Right lung (tissue), 10 donors: ENCODE measurements at places on chromosomes 5 and 9.

DNA sequence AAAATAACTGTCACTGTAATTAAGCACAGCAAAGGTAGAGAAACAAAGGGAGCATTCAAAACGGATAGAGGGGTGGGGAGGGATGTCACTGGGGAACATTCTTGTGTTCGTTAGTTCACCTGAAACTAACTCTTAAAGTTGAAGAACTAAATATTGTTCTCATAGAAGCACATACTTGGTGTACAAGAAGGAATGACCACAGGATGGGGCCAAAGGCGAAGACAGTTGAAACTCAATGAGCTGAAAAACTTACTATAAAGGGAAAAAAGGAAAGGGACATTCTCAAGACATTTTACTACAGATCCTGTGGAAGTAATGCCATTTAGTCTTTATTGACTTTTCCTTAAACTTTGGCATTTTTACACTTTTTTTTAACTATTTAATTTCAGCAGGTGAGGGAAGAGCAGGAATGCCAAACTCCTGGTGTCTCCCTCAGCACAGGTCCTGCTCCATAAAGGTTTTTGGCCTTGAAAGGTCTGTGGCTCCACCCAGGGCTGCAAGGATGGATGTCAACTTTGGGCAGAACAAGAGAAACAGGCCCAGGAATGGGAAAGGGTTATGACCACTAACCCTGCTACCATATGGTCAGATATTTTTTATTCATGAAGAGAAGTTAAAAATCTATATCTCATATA lies 197.6 kb upstream of the RASA1 start:
- DNase-seq, result peak; percentile 4

DNA sequence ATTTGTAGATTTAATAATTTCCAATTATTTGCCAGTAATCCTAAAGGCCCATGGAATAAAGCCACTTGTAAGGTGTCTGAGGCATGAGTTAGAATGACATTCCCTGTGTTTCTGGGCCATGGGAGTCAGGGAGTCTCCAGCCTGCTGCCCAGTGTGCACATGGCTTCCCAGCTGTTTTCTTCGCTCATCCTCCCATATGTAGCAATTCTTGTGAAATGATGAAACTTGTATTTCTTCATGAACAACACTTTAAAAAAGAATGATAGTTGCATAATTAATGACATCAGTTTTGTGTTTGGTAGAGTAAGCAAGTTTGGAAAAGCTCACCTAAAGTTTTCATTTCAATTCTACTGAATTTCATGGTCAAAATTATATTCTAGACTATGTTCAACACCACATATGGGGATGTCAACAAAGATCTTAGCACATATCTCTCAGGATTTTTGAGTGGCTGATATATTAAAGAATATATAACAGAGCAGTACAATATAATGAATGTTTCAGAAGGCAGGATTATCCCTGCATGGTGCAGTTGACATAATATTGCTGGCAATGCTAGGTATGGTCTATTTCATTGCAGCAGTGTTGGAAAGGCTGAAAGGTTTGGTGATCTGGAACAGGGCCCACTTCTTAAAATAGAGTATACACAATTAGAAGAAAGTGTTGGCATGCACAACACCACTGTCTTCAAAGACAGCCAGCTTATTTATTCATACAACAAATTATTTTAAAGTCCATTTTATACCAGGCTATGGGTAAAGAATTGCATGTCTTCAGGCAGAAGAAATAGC lies 44.7 kb downstream of the GRIN3A start:
- DNase-seq, result no peak

GRCh38 chr5:19734776-19735175 lies 253.2 kb downstream of the CDH18 start:
- no peak for DNase-seq

GRCh38 chr5:36535859-36536615 lies 70.4 kb upstream of the SLC1A3 start:
- no peak for DNase-seq

GRCh38 chr5:15020736-15021135 lies 149.2 kb upstream of the ANKH start:
- DNase-seq, result no peak

DNA sequence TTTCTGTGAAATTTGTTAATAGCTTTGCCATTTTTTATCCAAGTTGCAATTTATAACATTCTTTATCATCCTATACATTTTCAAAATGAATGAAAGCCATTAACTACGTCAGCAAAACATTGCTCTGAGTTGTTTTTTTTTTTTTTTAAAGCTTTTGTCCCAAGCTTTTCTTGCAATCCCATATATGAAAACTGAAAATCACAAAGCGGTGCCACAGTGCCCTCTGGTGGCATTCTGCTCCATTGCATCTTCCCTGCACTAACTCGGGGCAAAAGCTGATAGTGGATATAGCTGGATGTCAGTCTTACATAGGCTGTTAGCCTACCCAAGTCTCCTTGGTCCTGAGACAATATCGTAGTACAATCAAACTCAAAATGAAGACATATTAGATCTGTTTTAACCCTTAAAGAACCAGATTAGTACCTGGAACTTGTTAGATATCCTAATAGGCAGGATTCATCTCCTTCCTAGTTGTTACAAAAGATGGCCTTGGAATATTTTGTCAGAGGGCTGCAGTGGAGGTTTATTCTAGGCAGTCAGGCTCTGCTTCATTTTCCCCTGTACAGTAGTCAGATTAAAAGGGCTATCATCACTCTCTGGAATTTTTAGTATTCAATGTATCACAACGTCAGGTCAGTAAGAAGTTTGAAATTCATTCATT lies 669.9 kb downstream of the PTPRD start:
- DNase-seq, result peak; percentile 73

GRCh38 chr5:123881759-123882244 lies 369.8 kb downstream of the CSNK1G3 start:
- DNase-seq, result no peak

GRCh38 chr5:107894361-107894760 lies 223.6 kb upstream of the EFNA5 start:
- DNase-seq, result no peak

- DNase-seq, result no peak
Observed at GRCh38 chr5:180618487-180618828, 27.2 kb upstream of the SCGB3A1 start.

- DNase-seq, result no peak
Observed at GRCh38 chr9:99173570-99174504, 47.9 kb downstream of the ALG2 start.

GRCh38 chr5:89128092-89128491 lies 245.1 kb upstream of the MEF2C start:
- no peak for DNase-seq

GRCh38 chr5:115551415-115551814 lies 6.8 kb upstream of the FEM1C start:
- DNase-seq, result no peak

GRCh38 chr5:120473332-120473731 lies 9.2 kb downstream of the PRR16 start:
- DNase-seq, result no peak

DNA sequence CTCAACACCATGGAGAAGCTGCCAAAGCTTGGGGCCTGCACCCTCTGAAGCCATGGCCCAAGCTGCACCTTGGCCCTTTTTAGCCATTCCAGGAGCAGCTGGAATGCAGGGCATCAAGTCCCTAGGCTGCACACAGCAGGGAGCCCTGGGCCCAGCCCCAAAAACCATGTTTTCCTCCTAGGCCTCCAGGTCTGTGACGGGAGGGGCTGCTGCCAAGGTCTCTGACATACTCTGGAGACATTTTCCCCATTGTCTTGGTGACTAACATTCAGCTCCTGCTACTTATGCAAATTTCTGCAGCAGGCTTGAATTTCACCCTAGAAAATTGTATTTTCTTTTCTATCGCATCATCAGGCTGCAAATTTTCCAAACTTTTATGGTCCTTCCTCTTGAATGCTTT lies 64.6 kb downstream of the ELOVL7 start:
- DNase-seq, result no peak

DNA sequence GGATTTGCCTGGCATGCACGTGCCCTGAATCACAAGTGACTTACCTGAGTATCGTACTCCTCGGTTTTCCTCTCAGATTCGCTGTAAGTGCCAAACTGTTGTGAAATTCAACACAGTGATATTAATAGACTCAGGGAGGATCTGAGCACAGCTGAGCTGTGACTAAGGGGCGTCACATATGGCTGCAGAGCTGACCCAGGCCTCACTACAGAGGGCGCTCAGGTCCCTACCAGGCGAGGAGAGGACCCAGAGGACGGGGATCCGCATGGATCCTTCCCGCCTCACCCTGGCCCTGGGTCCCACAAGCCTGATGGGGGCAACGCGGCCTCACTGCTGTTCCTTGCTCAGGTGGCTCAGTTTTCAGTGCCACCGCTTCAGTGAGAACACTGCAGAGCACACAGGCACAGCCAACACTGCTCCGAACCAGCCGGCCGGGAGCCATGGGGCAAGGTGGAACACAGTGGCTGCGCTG lies 20.1 kb downstream of the CLPTM1L start:
- no peak for DNase-seq

DNA sequence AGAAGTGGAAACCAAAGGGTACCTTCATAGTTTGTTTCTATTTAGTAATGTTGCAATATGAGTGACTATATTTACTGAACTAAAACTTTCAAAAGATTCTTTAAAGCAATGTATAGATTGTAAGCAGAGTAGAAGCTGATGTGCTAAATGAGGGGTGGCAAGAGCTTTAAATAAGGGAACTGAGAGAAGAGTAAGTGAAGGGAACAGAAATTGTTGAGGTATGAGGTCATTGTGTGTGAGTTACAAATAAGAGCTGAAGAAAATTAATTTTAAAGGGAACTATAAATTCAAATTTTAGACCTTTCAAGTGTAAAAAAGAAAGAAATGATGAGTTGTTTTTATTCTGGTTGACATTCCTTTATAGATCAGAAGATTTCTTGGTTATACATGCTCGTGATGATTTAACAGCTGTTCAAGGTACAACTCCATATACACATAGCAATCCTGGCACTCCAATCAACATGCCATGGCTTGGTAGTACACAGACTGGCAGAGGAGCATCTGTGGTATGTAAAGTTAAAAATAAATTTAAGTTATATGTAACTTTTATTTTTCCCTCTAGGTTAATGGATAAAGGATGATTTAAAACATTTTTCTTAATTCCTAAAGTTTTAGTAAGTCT lies 135.1 kb upstream of the TNFAIP8 start:
- DNase-seq, result no peak

DNA sequence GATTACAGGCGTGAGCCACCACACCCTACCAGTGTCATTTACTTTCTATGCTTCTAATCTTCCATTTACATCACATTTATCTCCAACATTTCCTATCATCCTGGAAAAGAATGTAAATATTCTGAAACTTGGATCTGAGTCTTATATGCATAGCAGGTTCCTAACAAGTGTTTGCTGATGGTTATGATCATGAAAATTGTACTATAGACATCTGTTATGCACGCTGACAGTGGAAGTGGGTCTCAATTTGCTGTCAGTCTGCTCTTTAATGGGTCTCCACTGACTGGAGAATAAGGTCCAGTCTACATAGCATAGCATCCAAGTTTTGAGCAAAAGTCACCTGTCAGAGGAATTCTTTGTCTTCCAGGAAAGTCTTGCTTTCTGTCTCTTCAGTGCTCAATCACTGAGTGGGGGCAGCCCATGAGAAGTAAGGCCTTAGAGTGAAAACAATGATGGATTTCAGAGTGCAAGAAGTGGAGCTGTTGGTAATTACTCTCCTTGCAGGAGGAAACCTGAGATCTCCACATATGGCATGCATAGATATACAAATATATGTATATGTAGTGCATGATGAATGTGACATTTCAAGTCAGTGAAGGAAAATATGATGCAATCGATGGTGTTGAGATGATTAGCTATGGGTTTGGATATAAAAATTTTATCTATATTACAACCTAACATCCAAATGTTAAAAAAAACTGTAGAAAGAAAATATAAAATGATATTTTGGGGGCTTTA lies 29.2 kb upstream of the MSANTD3 start:
- no peak for DNase-seq

- DNase-seq, result no peak
Observed at GRCh38 chr5:124795829-124796228, 49.4 kb upstream of the ZNF608 start.

DNA sequence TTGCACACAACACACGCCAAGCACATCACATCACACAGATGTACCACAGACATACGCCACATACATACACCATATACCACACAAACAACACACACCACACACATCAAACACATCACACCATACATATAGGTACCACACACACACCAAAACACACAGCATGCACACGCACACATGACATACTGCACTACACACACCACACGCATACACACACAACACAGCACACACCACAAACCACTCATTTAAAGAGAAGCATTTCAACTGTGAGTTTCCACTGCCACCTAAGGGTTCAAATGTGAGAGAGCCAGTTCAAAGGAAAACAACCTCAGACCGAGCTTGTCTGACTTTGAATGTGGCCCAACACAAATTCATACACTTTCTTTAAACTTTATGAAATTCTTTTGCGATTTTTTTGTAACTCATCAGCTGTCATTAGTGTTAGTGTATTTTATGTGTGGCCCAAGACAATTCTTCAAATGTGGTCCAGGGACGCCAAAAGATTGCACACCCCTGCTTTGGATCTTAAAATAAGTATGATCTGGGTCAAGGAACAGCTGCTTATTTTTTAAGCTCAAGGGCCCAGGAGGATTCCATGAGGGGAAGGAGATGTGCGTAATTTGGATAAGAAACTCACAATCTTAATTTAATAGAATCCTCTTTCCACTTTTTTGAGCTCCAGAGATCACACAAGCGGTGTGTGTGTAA lies 494.6 kb downstream of the GADD45G start:
- DNase-seq, result no peak

- no peak for DNase-seq
Observed at GRCh38 chr9:124860582-124861341, 995 bp downstream of the RPL35 start.

DNA sequence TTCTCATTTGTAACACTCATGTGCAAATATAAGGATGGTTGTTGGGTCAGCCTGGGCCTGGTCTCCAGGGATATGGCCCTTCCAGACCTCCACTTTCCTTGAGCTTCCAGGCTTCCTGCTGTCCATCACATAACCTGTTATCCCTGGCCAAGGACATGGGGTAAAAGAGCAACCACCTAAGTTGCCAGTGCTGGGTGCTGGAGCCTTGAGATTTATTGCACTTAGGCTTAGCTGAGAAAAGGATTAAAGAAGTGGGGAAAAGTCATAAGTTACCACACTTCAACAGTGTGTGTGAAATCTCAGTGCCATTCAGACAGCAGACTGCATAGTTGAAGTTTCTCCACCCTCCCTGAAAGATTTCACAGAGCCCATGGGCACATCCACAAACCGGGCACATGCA lies 58.6 kb upstream of the PANK3 start:
- DNase-seq, result no peak

- DNase-seq, result no peak
Observed at GRCh38 chr9:4592886-4593285, 69.2 kb upstream of the PLPP6 start.

DNA sequence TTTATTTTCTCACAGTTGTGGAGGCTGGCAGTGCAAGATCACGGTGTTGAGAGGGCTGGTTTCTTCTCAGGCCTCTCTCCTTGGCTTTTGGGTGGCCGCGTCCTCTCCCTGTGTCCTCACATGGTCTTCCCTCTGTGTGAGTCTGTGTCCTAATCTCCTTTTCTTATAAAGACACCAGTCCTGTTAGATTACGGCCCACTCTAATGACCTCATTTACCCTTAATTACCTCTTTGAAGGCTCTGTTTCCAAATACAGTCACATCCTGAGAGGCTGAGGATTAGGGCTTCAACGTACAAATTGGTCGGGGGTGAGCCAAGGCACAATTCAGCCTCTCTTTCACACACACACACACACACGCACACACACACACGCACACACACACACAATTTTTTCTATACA lies 73.0 kb downstream of the UGCG start:
- DNase-seq, result no peak
